ENCODE measurements at places on chromosomes 3 and 15.

GRCh38 chr3:40864146-40864782, 335.0 kb upstream of the CTNNB1 start:
- no peaks in the 10 kb centered on the region for H3K4me1 ChIP-seq
- DNase-seq = no peak
- H3K27me3 ChIP-seq = no peaks in the 10 kb centered on the region
- H3K36me3 ChIP-seq = no peaks in the 10 kb centered on the region
- no peak overlapping the region for H3K4me3 ChIP-seq

GRCh38 chr3:67564008-67564407, 90.4 kb downstream of the SUCLG2 start:
- no peak overlapping the region for H3K4me3 ChIP-seq
- H3K27me3 ChIP-seq = no peaks in the 10 kb centered on the region
- no peak for DNase-seq
- no peak overlapping the region for H3K27ac ChIP-seq

- H3K36me3 ChIP-seq = no peaks in the 10 kb centered on the region
- H3K4me1 ChIP-seq = no peaks in the 10 kb centered on the region
- H3K4me3 ChIP-seq = no peak overlapping the region
- H3K27me3 ChIP-seq = no peaks in the 10 kb centered on the region
- peak; percentile 3 for DNase-seq
Observed at GRCh38 chr3:67017211-67017610, 19.1 kb downstream of the KBTBD8 start.

- H3K27me3 ChIP-seq = no peaks in the 10 kb centered on the region
- peak; percentile 46 for DNase-seq
- H3K4me3 ChIP-seq = no peak overlapping the region
- H3K36me3 ChIP-seq = no peaks in the 10 kb centered on the region
- no peak overlapping the region for H3K27ac ChIP-seq
Observed at GRCh38 chr3:108461661-108462111, 48.7 kb downstream of the MYH15 start.

DNA sequence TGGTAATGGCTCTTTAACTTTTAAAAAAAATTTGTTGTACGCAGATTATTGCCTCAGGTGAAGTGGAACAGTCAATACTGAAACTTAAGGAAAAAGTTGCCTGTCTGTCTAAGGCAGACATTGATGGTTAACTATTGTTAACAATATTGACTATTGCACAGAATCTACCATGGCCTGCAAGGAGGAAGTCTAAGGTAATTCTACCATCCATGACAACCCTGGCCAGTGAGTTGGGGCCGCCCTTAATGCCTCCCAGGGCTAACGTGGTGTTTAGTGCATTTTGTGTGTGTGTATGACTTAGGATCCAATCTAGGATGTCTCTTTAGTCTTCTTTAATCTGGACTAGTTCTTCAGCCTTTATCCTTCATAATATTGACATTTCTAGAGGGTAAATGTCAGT, 2.1 kb upstream of the CPB1 start:
- no peaks in the 10 kb centered on the region for H3K4me1 ChIP-seq
- H3K4me3 ChIP-seq = no peak overlapping the region
- H3K27me3 ChIP-seq = no peaks in the 10 kb centered on the region
- no peak for DNase-seq
- no peak overlapping the region for H3K27ac ChIP-seq

GRCh38 chr3:159057621-159058020, 255.8 kb downstream of the MFSD1 start:
- H3K4me1 ChIP-seq = no peaks in the 10 kb centered on the region
- H3K4me3 ChIP-seq = no peak overlapping the region
- no peaks in the 10 kb centered on the region for H3K36me3 ChIP-seq
- peak; percentile 10 for DNase-seq
- no peak overlapping the region for H3K27ac ChIP-seq
- no peaks in the 10 kb centered on the region for H3K27me3 ChIP-seq

- no peaks in the 10 kb centered on the region for H3K36me3 ChIP-seq
- H3K27ac ChIP-seq = no peak overlapping the region
- H3K4me3 ChIP-seq = no peak overlapping the region
- no peaks in the 10 kb centered on the region for H3K27me3 ChIP-seq
- no peak for DNase-seq
Observed at GRCh38 chr3:164903820-164904451, 174.4 kb downstream of the SI start.

- no peak for DNase-seq
- H3K36me3 ChIP-seq = peaks cover 17% of the 10 kb centered on the region
- no peak overlapping the region for H3K4me3 ChIP-seq
- no peaks in the 10 kb centered on the region for H3K4me1 ChIP-seq
- H3K27ac ChIP-seq = no peak overlapping the region
- H3K27me3 ChIP-seq = no peaks in the 10 kb centered on the region
Observed at GRCh38 chr3:81503026-81503425, 258.4 kb downstream of the GBE1 start.

DNA sequence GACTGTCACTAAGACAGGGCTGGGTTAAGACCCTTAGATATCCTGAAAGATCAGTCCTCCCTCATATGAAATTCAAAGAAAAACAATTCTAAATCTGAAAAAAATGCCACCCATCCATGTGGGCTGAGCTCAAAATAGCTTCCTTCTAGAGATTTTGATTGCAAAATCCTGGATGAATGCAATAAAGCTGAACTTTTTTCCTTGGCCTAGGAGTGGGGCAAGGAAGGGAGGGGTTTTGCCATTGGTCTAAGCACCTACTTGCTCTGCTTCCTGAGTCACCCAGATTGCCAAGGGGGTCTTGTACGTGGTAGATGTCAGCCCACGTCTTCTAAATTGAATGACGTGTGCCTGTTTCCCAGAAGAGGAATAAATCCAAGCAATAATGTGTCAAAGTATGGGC, 15.3 kb upstream of the SMAD3 start:
- no peak overlapping the region for H3K4me3 ChIP-seq
- H3K4me1 ChIP-seq = peaks cover 34% of the 10 kb centered on the region
- H3K27ac ChIP-seq = peak overlapping the region; percentile 86
- peak; percentile 81 for DNase-seq
- H3K27me3 ChIP-seq = no peaks in the 10 kb centered on the region

DNA sequence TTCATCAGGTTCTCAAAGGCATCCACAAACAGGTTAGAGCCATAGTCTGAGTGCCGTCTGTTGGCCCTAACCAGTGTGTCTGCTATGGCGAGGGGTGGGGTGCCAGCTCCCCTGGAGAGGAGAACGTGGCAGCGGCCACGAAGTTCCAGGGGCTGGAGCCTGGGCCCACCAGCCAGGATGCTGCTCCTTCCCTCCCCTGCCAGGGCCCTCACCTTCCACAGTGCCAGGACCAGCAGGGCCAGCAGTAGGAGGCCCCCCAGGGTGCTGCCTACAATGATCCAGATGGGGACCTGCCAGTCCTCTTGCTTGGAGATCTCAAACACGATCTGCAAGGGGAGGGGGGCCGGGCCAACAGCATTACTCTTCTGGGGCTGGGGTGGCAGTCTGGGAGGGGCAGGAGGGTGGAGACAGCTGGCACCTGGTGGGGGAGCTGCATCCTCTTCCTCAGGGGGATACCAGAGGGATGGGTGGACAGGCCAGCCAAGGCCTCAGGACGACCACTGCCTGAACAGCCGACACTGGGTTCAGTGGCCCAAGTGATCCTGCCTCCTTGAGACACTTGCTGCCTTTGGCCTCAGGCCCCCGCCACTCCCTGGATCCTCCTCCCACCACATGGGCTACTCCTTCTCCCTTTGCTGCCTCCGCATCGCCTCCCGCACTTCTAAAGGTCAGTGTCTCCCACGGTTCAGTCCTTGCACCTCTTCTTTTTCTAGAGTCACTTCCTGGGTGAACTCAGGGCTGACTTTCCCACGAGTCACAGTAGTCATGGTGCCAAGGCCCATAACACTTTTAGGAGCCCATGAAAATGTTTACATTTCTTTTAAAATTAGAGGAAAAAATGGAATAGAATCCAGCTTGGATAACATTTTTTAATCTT, 26.3 kb downstream of the FEM1B start:
- DNase-seq = peak; percentile 57
- H3K27me3 ChIP-seq = no peaks in the 10 kb centered on the region
- H3K27ac ChIP-seq = peak overlapping the region; percentile 50
- H3K4me1 ChIP-seq = peaks cover 30% of the 10 kb centered on the region
- no peak overlapping the region for H3K4me3 ChIP-seq

DNA sequence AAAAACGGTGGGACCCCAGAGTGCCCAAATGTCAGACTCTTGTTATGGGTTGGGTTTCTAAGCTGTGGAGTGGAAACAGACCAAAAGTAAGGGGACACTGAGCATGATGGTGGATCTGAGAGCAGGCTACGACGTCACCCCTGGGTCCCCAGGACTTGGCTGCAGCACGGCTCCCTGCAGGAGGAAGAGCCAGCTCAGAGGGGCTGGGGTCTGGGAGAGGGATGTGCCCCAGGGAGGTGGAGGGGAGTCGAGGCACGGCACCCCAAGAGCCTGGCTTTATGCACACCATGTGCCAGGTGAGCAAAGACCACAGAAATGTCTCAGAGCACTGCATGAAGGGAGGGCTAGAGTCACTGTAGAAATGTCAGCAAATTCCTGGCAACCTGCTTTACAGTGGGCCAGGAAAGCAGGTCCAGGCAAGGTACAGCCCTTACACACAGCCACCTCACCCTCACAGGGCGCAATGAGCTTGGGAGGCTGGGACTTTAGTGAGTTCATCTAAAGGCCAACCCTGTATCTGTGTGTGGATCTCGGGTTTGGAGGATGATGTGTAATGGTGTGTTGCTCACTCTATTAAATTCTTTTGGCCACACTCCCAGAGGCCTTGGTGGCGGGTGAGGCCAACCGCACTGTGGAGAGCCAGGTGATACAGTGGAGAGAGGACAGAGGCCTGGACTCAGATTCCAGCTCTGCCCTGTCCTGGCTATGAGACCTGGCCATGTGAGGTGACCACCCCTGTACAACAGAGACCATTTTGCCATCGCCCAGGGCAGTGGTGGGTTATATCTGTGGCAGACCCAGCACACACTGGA, 14.1 kb downstream of the CTSH start:
- H3K4me1 ChIP-seq = peaks cover 9% of the 10 kb centered on the region
- H3K27me3 ChIP-seq = peaks cover 15% of the 10 kb centered on the region
- H3K4me3 ChIP-seq = no peak overlapping the region
- DNase-seq = peak; percentile 98
- 0 out of 2 replicates have a peak, but pooled peaks cover 4% of the 10 kb centered on the region for H3K36me3 ChIP-seq
- 0 out of 2 replicates have a peak overlapping the region, but pooled peaks have one; percentile 20 for H3K27ac ChIP-seq

GRCh38 chr3:124456506-124456905, 273.7 kb upstream of the UMPS start:
- no peak overlapping the region for H3K27ac ChIP-seq
- H3K4me3 ChIP-seq = no peak overlapping the region
- H3K27me3 ChIP-seq = peaks cover 12% of the 10 kb centered on the region
- DNase-seq = no peak
- no peaks in the 10 kb centered on the region for H3K4me1 ChIP-seq
- H3K36me3 ChIP-seq = no peaks in the 10 kb centered on the region

- no peaks in the 10 kb centered on the region for H3K27me3 ChIP-seq
- no peak for DNase-seq
- H3K4me3 ChIP-seq = no peak overlapping the region
- peaks cover 7% of the 10 kb centered on the region for H3K4me1 ChIP-seq
Observed at GRCh38 chr3:12369598-12369997, 80.7 kb downstream of the PPARG start.

DNA sequence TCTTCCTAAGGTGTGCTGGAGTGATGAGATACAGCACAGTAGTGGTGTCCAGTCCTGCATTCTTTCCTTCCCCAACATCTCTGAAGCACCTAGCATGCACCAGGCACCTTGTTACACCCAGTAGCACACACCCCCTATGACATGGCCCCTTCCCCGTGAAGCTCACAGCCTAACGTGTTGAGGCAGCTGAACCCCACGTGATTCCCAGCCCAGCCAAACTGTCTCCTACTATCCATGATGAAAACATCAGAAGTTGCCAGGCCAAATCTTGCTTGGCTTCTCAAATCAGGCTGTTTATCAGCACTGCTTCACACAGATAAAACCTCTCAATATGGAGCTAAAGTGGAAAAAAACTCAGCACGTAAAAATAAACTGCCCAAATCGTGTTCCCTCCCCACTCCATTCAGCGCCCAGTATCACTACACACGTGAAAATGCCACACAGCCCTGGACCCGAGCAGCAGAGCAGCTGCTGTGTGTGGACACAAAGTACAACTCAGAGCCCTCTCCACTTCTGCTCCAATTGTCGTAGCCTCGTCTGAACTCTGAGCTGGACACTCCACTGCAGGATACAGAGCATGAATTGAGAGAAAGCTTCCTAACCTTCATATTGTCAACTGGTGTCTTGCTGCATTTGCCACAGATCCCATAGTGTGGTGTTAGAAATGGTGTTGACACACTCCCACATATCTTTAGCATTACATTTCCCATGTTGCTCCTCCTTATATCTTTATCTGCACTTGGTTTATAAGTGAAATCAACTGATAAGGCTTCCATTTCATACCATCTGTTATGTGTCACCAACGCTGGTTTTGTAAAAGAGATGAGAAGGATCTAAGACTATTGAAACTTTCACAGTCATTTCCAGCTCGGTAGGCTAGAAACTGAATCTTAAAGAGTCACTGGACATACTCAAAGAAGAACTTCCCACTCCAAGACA, 279.8 kb downstream of the RORA start:
- no peak overlapping the region for H3K27ac ChIP-seq
- H3K4me3 ChIP-seq = no peak overlapping the region
- H3K4me1 ChIP-seq = peaks cover 5% of the 10 kb centered on the region

DNA sequence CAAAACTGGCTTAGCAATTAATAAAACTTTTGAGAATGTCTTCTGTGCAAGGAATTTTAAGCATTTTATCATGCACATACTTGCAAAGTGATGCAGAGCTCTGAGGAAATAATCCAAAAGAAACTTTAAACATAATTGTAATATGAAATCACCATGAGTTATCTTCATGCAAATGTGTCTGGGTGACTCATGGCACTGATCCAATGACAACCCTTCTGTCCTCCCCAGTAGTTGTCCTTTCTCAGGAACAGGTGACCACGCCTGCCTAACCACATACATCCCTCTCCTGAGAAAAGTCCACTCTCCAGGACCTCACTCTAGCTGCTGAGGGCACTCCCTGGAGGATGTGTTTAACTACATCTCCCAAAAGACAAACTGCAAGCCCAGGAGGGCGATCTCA, 530.6 kb upstream of the IL12A start:
- peaks cover 47% of the 10 kb centered on the region for H3K4me1 ChIP-seq
- H3K27ac ChIP-seq = peak overlapping the region; percentile 59
- DNase-seq = peak; percentile 91
- H3K4me3 ChIP-seq = peak overlapping the region; percentile 11
- H3K36me3 ChIP-seq = no peaks in the 10 kb centered on the region

- H3K36me3 ChIP-seq = peaks cover 10% of the 10 kb centered on the region
- DNase-seq = no peak
- peaks cover 21% of the 10 kb centered on the region for H3K4me1 ChIP-seq
- no peaks in the 10 kb centered on the region for H3K27me3 ChIP-seq
Observed at GRCh38 chr3:58072763-58073130, 64.5 kb downstream of the FLNB start.

Measured in GM23248 (cell line).